ENCODE measurements at places on chromosomes 4 and X.

GRCh38 chrX:7972586-7972985 lies 45.4 kb upstream of the PNPLA4 start:
- no peak for DNase-seq

- DNase-seq: no peak
Measured at GRCh38 chr4:139142980-139143379, 34.0 kb downstream of the ELF2 start.

GRCh38 chr4:687048-687970 lies 1.6 kb downstream of the SLC49A3 start:
- DNase-seq: no peak

- no peak for DNase-seq
Measured at GRCh38 chr4:150436598-150437370, 145.2 kb upstream of the MAB21L2 start.

- no peak for DNase-seq
Measured at GRCh38 chrX:13693341-13693961, 4.5 kb downstream of the RAB9A start.

DNA sequence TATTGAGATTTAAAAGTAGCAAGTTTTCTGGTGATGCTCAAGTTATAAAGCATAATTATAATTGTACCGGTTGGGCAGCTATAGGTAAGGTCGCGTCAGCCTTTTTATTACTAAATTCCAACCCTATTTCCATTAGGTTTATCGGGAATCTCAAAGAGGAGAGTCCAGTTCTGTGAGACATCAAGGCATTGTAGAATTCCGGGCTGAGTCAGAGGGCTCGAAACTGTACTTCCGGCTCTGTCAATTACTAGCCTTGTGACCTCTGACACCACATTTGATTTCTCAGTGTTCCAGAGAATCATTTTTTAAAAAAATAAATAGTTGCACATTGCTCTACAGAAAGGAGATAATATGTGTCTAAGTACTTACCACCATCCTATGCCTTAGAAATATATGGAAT lies 4.3 kb downstream of the IL1RAPL1 start:
- no peak for DNase-seq

DNA sequence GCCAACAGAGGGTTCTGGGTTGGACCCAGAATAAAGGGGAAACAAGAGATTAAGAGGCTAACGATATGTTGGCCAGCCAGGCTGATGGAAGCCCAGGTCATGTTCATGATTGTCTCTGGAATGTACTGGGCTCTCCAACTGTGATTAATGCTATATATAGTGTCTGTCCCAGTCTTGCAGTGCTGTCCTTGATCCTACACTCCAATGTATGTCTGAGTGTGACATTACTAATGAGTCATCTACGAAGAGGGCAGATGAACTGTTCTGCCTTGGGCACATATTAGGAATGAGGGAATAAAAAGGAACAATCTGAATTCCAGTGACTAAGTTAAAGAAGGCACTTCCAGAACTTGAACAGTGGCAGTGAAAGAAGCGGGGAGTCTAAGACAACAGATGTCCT lies 142.1 kb downstream of the PDGFRA start:
- no peak for DNase-seq

- DNase-seq: no peak
Measured at GRCh38 chr4:123351713-123352112, 44.9 kb upstream of the SPRY1 start.

- no peak for DNase-seq
Measured at GRCh38 chr4:176438401-176438800, 118.6 kb downstream of the SPCS3 start.

DNA sequence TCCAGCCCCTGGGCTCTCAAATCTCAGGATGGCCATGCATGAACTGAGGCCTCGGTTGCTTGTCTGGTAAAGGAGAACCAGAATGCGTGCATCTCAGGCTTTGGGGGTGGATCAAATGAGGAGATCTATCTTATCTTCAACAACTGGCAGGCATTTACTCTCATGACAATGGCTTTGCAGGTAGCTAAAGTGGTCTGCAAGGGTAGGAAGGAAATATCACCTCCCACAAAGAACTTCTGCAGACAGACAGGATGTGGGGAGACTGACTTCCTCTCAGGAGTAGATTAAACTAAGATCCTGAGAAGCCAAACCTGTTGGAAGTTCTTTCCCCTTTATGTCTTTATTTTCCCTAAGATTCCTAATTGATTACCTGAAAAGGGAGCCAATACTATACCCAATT lies 7.8 kb downstream of the LDB2 start:
- no peak for DNase-seq

GRCh38 chr4:1030559-1030958 lies 19.1 kb downstream of the FGFRL1 start:
- no peak for DNase-seq

DNA sequence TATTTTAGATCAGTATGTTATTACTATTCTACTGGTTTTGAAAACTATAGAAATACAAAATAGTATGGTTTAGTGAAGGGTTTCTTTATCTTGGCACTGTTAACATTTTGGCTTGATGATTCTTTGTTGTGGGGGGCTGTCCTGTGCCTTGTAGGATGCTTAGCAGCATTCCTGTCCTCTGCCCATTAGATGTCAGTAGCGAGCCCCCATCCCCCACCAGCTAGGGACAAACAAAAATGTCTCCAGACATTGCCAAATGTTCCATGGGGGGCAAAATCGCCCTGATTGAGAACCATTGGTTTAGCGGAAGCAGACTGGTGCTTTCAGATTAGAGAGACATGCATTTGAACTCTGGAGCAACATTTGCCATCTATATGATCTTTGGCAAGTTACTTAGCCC lies 23.3 kb downstream of the SPARCL1 start:
- no peak for DNase-seq

- no peak for DNase-seq
Measured at GRCh38 chr4:37584493-37585060, 101.6 kb downstream of the RELL1 start.

GRCh38 chr4:100311181-100311580 lies 120.9 kb upstream of the DDIT4L start:
- no peak for DNase-seq

DNA sequence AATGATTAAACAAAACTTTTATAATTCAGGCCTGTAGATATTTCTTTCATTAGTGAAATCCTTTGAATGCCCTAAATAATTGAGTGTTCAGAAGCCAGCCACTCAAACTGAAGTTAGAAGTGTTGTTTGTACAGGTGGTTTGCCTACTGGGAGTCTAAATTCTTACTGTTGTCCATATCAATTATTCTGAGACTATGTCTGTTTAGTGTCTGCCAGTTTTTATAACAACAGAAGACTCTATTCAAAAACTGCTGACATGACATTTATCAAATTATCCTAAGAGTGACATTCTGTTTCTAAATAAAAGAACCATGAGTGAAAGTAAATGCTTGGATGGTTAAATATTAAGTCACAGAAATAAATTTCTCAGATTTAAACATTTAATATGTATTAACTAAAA lies 375.1 kb downstream of the FAT4 start:
- DNase-seq: peak; percentile 78

DNA sequence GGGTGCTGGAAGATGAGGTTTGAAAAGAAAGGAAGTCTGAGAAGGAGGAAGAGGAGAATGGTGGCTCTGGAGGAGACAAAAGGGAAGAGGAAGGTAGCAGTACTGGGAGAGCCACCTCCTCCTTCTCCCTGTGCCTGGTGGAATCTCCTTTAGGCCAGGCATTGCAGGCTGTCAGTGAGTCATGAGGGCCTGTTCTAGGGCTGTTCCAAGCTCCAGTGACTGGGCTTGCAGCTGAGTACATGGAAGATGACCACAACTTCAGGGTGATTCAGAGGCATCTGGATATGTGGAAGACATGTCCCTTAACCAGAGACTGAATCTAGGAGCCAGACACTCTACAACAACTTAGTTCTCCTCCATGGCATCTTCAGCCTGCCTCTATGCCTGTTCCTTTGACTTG lies 107.8 kb downstream of the EFNB1 start:
- DNase-seq: no peak
